ENCODE measurements at places on chromosomes 12 and 14.

- DNase-seq = no peak
Observed at GRCh38 chr14:89792489-89793366, 161.8 kb downstream of the EFCAB11 start.

DNA sequence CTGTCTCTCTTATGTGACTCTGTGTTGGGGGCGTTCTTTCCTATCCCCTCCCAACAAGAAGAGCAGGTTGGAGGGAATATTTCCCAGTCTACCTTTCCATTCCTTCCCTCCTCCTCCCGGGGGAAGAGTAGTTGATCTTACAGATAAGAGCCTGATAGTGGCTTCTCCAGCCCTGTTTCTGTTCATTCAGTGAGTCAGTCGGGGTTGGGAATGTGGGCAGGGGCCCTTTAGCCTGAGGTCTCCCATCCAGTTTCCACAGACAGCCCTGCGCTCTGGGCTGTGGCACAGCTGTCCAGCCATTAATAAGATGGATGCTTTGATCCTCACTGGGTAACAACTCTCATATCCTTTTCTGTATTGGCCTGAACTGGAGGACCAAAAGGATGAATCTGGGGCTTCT, 18.1 kb upstream of the PPP1R1A start:
- no peak for DNase-seq

DNA sequence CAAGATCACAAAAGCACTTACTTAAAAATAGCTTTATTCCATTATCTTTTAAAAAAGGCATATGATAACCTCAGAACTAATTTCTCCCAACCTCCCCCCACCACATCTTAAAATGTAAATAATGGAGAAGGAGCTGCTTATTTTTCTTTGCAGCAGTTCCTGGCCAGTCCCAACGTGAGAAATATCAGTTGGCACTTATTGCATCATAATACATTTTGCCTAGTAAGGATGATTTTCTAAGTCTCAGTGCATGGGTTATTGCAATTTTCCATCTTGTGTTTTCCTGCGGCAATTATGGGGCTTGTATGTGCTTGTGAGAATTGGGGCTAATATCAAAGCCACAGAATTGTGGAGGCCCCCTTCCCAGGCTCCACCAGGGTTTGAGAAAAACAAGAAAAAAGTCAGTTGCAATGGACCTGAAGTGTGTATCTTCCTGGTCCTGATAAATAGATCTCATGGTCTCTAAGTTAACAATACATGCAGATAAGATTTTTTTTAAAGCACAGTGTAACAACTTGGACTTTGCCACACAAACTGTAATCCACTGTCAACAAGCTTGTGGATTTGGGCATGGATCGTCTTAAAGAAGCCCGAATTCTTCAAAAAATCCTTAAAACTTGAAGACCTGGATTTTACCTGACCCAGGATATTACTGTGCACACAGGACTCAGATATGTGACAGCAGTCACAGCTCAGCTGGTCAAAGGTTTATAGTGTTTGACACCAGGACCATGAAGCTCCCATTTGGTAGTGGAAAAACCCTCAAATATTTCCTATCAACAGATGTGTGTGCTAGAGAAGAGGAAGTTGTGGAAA, 2.8 kb upstream of the WSB2 start:
- no peak for DNase-seq

DNA sequence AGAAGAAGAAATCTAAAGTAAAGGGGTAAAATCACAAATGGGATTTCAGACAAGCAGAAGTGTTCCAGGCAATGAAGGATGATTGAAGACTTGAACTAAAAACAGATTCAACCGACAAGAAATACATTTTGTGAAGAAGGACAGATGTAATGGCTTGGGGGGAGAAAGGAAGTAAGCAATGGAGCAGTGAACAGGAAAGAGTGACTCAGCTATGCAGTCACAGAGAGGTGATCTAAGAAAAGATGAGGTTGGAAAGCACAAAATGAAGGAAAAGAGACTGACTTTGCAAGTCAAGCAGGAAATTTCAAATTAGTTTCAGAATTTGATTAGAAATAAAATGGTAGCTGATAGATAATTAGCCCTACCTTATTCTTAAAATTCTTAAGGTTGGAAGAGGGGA, 66.5 kb downstream of the PUS7L start:
- DNase-seq = no peak

DNA sequence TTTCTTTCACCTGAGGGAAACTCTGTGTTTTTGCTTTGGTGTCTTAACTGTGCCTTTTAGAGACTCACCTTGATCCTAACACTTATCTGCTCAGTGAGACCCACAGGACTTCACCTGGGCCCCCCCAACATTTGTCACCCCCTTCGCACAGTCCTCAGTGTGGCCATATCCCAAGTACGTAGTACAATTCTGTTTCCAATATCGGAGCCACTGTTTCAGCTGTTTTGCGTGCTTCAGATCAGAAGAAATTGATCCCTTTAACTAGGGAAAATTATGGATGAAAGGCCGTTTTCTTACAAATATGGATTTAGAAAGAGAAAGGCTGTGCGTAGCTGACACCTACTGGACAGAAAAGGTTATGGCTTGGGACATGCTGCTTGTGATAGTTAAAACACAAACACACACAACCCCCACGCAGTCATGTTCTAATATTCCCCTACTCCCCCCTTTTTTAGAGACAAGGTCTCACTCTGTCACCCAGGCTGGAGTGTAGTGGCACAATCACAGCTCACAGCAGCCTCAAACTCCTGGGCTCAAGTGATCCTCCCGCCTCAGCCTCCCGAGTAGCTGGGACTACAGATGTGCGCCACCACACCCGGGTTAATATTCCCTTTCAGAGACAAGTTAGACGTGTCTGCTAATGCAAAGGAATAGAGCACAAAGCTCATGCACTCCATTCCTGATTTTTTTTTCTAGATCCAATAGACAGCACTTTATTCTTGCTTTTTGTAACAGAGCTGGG, 3.6 kb upstream of the SLC7A8 start:
- DNase-seq = no peak
